ENCODE measurements at places on chromosomes 13 and 19.
A peak's percentile ranks its signal among the peaks of the same experiment; 100 is the strongest.

DNA sequence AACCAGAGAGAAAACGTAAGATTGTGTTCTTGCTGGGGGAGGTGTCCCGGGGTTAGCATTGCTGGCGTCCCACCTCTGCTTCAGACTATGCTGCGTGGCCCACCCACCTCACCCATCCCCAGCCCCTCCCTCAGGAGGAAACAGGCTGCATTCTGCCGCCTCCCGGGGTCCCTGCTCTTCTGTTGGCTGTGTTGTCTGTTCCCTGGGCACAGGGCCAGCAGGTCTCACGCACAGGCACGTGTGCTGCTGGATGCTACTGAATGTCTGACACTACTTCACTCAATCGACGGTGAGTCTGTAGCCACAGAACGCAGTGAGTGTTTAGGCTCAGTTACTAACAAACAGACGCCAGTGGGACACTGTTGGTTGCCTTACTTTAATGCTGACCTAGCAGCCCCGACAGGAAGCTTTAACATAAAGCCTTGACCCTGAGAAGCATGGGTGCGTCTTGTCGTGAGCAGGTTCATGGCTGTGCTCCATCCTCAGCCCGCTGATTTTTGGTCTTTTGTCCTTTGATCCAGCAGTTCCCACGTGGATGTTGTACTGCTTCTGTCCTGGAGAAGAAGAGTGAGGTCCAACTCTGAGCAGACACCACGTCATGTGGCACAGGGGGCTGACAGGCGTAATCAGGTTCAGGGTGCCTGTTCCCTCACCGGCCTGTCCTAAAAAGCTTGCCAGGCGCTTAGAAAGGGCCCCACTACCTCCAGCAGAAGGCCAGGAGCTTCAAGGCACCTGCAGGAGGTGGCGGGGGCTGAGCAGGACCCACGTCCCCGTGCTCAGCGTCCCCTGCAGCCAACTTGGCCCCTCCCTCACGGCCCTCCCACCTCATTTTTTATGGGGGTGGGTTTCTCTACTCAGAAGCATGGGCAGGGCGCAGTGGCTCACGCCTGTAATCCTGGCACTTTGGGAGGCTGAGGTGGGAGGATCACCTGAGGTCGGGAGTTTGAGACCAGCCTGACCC, 26.0 kb downstream of the NAXD start:
- DNase-seq: peak; percentile 36

DNA sequence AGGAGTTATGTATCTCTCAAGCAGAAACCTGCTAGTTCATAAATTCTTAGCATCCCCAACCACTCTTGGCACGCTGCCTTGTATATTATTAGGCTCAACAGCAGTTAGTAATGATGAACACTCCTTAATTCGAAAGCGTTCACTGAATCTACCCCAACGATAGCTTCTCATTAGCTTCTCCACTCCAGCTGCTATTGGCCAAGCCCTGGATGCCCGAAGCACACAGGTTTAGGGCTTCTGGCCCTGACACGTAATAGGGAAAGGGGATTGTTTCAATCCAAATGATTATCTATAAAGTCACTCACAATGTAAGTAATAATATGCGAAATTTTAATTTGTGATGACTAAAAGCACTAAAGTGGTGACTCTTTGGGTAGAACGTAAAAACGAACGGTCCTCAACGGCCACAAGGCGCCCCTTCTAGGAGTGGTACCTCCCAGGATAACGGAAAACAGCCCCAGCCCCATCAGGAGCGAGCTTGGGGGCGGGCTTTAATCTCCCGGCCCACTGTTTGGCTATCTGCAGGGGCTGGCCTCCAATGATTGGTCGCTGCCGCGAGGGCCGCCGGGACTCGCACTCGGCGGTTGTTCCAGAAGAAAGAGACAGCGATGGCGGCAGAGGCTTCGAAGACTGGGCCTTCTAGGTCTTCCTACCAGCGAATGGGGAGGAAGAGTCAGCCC, at the start of gene RNF17:
Gene RNF17 (plus strand): TSS at position 574 of the 680 bp plus-strand sequence. CDS start 35 bp downstream, at position 609.
- DNase-seq: no peak

DNA sequence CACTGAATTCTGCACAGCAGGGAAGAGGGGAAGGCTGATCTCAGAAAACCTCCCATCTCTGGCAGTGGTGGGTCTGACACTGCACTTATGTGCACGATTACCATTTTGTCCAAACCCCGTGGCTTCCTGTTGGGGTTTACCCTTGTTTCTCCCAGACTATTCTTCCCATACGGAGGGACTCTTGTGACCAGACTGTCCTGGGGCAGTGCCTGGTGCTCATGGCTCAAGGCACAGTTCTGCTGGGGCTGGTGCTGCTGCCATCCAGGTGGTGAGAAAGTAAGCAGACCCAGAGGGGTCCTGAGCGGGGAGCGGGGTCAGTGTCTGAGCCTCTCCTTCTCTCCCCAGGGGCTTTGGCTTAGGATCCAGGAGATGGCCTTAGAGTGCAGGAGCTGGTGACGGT, 5.1 kb upstream of the SIGLEC9 start:
- DNase-seq: no peak

- DNase-seq: no peak
Observed at GRCh38 chr13:76024151-76024550, 388.0 kb downstream of the LMO7 start.

- DNase-seq: no peak
Observed at GRCh38 chr13:76925115-76925514, 23.2 kb upstream of the ACOD1 start.

DNA sequence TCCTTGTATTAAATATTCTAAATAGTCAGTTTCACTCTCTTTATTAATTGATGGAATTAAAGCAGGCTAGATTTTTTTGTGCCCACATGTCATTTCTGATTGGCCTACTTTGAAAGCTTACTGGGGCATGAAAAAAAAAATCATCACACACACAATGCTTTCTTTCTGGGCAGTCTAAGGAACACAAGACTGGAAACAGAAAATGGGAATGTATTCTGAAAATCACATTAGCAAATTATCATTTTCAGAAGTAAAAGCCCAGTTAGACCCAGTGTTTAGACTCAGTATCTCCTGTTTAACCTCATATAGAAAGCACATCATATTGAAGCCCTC, 339.4 kb downstream of the SPRY2 start:
- no peak for DNase-seq

DNA sequence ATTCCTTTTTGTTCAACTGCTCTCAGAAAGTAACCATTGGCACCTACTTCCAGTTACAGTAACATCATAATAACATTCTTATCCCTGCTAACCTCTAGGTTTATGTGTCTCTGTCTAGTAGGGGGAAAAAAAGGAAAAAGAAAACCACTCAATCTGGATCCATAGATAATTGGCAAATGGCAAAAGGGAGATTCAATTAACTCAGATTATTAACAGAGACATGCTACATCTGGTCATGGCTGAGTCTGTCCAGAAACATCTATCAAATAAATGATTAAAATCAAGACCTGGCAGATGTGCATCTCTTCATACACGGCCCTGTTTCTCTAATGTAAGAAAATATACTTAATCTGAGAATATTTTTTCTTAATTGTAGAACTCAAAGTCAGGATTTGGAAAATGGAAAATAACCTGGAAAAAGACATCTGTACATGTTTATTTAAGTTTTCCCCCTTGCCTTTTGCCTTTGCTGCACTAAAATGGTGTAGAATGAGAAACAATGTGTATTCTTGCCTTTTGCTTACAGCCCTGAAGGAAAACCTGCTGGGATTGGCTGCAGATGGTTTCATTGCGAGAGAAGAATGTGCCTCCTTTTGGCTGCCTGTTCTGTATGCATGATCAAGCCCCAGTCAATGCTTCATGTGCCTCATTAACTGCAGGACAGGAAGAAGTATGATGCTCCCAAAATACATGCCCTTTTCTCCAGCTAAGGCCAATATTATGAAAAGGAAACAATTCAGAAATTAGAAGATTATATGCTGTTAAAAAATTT, 921.6 kb upstream of the PCDH20 start:
- no peak for DNase-seq

DNA sequence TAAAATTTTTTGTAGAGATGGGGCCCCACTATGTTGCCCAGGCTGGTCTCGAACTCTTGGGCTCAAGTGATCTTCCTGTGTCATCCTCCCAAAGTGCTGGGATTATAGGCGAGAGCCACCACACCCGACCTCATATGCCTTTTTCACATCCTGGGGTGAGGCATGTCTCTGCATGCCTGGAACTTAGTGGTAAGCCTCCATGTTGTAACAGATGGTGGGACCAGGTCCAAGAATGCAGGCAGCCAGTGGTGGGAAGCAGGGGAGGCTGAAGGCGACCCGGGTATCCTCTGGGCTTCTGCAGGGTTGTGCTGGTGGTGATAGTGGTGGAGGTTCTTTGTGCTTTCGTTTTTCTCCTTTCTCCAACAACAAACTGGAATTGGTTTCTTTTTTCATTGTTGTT, 30.1 kb upstream of the CCDC124 start:
- DNase-seq: peak; percentile 64

DNA sequence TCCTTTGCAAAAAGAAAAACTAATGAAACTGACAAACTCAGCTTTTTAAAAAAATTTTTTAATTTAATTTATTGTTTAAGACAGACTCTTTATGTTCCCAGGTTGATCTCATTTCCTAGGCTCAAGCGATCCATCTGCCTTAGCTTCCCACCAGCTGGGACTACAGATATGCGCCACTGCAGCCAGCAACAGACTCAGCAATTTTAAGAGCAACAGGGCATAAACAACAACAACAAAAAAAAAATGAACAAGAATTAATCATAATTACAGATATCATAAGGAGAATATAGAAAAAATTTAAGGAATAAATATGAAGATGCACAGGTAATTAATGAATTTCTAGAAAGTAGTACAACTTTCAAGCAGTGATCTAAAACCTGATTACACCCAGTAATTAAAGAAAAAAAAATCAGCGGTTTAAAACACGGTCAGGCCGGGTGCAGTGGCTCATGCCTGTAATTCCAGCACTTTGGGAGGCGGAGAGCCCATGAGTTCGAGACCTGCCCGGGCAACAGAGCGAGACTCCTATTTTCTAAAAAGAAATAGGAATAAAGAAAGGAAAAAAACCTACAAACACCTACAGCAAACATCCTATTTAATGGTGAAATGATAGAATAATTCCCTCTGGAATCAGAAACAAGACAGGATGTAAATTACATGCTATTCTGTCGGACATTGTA, 1.4 kb downstream of the ZNF699 start:
- DNase-seq: no peak
